ENCODE measurements at places on chromosomes 2 and 18. TPM values are rescaled to one million over a fixed set of nuclear protein-coding genes. Genes with fewer than 3 reads are reported as not detected.

Gene MLPH
- total RNA-seq, result 108 TPM

Gene ITGB6
- not detected for total RNA-seq

GRCh38 chr2:64766841-64767669, 113.3 kb upstream of the SERTAD2 start:
- DNase-seq, result no peak

GRCh38 chr2:175468431-175469098, 287.1 kb upstream of the ATP5MC3 start:
- no peak for DNase-seq

DNA sequence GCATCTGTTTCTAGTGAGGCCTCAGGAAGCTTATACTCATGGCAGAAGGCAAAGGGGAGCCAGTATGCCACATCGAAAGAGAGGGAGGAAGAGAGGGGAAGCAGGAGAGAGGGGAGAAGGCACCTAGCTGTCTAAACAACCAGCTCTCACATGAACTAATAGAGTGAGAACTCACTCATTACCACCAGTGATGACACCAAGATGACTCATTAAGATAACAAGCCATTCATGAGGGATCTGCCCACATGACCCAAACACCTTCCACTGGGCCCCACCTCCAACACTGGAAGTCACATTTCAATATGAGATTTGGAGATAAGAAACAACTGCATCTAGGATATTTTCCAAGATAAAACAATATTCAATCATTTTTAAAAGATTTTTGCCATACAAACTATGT, 753.9 kb upstream of the ZEB2 start:
- DNase-seq, result no peak

All from tibial nerve (tissue), 4 donors.